ENCODE measurements at places on chromosomes 2 and 18. TPM values are rescaled to one million over a fixed set of nuclear protein-coding genes. Genes with fewer than 3 reads are reported as not detected.

GRCh38 chr2:231928481-231928880 lies 2.3 kb upstream of the NPPC start:
- peak; percentile 74 for DNase-seq

DNA sequence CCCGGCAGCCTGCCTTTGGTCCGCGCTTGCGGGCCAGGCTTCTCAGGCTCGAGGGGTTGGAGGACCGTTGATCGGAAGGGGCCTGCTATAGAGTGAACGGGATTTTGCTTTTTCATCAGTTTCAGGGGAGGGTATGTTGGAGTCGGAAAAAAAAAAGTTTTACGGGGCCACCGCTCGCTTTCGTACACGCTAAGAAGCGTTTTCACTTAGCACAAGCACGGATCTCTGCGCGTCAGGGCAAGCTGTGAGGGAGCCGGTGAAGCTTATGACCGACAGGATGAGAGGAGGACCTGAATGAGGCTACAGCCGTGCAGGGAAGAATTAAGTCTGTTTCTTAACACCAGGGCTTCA lies 443 bp downstream of the CPSF3 start:
- DNase-seq, result no peak

DNA sequence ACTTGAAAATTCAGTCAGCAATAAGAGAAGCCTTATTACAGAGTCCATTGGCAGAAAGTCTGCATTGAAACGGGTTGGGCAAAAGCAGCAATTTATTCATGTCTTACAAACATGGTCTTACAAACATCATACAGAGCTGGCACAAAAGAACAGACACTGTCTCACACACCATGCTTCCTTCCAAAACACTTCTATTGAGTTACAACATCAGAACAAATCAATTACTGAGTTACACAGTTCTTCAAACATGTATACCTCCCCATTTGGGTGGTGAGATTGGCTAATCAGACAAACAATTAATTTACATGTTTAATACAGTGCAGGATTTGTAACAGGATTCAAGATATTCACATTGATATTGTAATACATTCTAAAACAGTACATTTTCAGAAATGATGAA lies 9.5 kb downstream of the SYT4 start:
- no peak for DNase-seq

GRCh38 chr2:61288070-61288841 lies 126.3 kb downstream of the C2orf74 start:
- DNase-seq, result no peak

DNA sequence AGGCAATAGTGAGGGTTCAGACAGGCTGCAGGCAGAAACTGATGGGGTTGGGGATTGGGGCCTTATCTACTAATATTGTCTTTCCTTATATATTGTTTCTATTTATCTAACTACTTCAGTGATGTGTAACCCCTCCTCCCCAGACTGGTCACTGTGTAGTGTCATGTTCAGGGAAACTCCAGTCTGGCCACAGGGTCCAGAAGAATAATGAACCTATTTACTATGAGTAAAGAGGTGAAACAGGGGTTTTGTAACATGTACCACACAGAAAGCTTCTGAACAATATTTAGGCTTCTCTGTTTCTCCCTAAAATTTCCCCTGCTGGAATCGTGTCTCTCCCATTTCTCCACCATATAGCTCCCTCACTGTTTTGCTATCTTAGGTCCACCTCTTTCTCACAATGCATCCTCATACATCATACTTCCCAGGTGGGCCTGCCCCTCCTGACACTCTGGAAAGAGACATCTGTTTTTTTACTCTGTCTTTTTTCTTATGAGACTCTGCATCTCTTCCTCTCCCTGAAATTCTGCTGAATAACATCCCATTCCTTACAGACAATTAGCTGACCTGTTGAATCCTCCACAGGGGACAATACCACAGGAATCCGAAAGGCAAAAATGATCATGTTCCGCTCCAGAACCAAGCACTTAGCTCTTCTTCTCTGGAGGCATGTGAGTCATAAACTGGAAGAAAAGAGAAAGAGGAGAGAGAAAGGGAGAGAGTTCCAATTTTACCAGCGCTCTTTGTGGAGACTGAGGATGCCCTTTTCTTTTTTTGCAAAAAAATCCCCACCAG lies 154.8 kb downstream of the ZEB2 start:
- no peak for DNase-seq

- no peak for DNase-seq
Measured at GRCh38 chr2:227378371-227378782, 729 bp downstream of the TM4SF20 start.

DNA sequence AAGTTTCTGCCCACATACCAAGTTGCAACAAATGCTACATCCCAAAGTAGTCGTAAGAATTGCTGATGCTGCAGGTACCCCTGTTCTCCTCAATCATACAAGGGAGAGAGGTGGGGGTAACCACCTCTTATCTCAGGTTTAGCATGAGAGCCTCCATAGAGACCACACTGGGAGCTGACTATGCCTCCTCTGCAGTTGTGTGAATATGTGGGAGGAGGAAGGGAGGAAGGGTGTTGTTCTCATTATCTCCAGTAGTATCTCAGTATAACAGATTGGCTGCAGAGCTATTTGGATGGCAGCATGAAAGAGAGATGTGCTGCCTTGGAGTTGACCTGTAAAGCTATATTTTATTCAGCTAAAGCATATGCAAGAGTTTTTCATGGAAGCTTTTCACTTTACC lies 690.7 kb downstream of the KCNJ3 start:
- no peak for DNase-seq

The HOXD10 gene
- not detected for total RNA-seq

Measured in H7 (cell line).